Hypothalamus (tissue), 51 donors: ENCODE measurements at places on chromosomes 7 and 10.

- DNase-seq: no peak
Observed at GRCh38 chr10:74637685-74638084, 188.7 kb upstream of the KAT6B start.

- no peak for DNase-seq
Observed at GRCh38 chr10:55746002-55746401, 615.1 kb downstream of the ZWINT start.

DNA sequence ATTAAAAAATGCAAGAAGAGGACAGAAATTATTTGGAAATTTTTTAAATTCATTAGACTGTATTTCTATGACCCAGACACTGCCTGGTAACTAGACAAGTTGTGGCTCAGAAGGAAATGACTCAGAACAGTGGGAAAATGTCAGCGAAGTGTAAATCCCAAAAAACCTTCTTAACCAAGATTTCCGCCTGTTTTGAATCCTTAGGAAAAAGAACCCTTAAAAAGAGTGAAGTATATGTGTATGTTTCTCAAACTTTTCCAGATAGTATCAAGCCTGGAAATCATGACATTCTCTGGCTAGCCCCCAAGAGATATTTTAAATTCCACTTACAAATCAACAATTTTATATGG is 42.7 kb upstream of the PLXNA4 start:
- no peak for DNase-seq

DNA sequence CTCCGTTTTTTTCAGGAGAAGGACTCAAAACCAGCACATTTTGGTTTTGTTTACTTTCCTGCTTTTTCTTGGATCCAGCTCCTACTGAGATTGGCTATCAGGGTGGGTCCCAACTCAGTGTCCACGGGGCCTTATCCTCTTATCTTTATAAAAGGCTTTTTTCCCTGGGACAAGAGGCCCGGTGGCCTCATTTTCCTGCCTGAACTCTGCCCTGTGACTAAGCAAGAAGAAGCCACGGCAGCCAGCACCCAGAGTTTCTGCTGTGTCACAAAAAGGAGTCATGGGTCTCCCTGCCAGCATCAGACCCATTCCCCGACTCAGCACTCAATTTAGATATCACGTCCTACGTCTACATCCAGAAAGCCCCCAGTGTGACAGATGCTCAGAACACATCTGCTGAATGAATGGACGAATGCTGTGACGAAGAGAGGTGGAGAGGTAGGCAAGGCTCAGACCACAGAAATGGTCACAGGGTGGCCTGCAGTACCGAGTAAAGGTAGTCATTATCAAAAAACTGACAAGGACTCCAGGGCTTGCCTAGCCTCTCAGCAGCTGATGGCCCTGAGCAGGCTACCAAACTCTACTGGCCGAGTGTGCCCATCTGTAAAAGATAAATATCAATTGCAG is 16.7 kb downstream of the DLG5 start:
- no peak for DNase-seq

DNA sequence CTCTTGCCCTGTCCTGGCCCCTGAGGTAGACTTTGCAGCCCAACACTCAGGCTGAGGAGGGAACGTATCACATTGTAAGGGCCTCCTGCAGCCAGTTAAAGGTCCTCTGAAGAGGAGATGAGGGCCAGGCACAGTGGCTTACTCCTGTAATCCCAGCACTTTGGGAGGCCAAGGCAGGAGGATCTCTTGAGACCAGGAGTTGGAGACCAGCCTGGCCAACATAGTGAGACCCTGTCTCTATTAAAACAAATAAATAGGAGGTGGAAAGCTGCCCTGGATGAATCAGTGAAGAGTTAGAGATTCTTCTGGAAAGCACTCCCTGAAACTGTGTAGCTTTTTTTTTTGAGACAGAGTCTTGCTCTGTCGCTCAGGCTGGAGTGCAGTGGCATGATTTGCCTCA is 2.3 kb upstream of the C10orf62 start:
- no peak for DNase-seq

DNA sequence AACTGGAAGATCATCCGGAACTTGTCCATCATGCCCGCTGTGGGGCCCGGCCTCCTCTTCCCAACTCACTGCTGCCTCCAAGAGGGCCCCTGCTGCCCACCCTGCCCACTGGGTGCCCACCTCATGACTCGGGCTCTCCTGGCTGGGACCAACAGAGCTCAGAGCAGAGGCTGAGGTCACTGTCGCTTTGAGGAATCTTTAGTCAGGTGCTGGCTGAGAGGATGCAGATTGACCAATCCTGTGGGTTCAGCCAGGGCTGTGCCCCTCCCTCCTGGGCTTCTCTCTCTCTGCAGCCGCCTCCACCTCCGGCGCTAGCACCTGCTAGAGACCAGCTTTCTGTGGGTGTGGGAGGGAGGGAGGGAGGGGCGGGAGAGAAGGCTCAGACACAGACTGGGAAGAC is at the start of gene CALHM1:
TSS of gene CALHM1 (minus strand) at position 181 of the 400 bp plus-strand sequence. CDS start at position 32, 149 bp downstream.
- DNase-seq: no peak

DNA sequence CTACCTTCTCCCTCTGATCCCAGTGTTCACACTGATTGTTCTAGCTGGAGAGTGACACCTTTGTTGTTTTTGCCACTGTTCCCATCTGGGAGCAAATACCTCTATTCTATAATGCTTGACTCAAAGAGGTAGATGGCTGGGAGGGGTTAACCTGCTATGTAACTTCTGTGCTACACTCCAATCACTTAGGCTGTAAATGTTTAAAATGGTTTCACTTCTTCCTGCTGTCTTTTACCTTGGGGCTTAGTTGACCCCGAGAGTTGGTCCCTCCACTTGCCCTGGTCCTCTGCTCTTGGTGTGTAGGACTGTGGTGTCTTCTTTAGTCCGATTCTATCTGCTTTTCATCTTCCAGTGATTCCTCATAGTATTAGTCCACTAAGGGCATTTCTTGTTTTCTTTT is 22.3 kb downstream of the KLHDC10 start:
- no peak for DNase-seq

DNA sequence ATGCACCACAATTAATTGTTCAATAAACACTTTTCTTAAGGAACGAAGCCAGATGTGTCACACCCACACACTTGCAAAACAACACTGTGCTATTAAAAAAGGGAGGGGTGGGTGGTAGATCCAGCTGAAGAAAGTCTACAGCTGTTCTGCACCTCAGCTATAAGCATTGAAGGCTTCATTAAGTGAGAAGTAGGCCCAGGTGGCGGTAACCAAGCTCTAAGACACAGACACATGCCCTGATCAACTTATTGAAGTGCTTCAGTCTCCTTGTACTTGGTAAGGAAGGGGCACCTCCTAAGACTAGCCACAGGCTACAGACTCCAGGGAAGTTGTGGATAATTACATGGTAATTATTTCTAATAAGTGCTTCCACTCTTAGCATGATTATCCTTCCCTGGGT is 4.5 kb upstream of the CPVL start:
- no peak for DNase-seq

GRCh38 chr7:150403376-150404171 is 24.4 kb downstream of the ZNF775 start:
- DNase-seq: no peak

DNA sequence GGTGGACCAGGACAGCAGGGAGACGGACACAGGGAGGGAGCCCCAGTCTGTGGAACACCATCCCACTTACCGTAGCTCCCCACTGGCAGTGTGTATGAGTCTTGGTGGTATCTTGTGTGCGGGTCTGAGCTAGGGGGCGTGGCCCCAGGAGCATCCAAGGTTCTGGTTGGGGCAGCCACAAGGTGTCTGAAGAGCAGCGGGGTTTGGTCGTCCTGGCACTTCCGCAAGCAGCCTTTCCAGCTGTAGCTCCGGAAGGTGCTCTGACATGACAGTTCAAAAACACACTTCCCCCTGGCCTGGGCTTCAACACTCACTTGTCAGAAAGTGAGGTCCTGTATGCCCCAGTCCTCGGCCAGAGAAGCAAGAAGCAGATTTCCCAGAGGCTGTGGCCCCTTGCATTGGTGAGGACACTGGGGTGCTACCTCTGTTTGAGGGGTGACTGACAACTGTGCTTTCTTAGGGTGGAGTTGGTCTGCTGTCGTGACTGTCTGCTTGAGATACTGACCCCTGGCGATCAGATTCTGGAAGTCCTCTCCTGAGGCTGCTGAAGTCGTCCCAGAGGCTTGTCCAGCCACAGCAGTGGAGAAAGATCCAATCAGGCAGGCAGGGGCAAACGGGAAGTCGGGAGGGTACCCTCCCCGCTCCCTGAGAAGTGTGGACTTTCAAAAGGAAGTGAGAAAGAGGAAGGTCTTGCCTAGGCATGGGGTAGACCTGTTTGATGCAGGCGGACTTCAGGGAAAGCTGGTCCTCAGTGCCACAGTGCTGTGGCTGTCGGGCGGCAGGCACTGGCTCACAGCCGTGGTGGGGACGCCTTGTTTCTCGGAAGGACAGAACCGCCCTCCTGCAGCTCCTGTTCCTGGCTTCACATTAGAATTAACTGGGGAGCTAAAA is 51.4 kb upstream of the PFKFB3 start:
- DNase-seq: peak; percentile 71

DNA sequence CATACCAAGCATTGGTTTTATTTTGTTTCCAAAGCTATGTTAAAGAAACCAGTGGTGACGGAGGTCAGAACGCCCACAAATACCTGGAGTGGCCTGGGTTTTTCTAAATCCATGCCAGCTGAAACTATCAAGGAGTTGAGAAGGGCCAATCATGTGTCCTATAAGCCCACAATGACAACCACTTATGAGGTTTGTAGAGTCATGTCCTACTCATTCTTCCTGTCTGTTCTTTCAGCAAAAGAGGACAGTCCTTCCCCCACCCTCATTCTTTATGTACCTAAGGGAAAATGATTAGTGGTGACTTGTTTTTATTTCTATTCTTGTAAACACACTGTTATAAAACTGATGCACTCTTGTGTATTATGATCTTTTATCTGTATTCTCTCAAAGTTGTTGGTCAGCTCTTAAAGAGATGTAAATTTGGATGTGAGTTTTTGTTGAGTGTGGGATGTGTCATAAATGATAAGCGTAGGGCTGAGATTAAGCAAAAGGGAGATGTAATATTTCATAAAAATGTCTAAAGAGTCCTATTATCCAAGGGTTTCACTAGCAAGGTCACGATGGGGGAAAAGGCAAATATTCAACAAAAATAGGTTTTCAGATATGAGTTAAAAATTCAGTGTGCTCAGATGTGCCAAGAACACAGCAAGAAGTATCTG is 294.4 kb downstream of the BICC1 start:
- DNase-seq: no peak

GRCh38 chr7:41114691-41115090 is 588.2 kb downstream of the INHBA start:
- DNase-seq: no peak

GRCh38 chr7:5586279-5586962 is 162.8 kb upstream of the TNRC18 start:
- DNase-seq: no peak

- no peak for DNase-seq
Observed at GRCh38 chr7:87414794-87415188, 60.7 kb downstream of the ABCB4 start.

GRCh38 chr10:6796231-6796630 is 216.2 kb upstream of the PRKCQ start:
- no peak for DNase-seq

GRCh38 chr10:2925631-2926030 is 141.7 kb upstream of the PFKP start:
- DNase-seq: no peak

DNA sequence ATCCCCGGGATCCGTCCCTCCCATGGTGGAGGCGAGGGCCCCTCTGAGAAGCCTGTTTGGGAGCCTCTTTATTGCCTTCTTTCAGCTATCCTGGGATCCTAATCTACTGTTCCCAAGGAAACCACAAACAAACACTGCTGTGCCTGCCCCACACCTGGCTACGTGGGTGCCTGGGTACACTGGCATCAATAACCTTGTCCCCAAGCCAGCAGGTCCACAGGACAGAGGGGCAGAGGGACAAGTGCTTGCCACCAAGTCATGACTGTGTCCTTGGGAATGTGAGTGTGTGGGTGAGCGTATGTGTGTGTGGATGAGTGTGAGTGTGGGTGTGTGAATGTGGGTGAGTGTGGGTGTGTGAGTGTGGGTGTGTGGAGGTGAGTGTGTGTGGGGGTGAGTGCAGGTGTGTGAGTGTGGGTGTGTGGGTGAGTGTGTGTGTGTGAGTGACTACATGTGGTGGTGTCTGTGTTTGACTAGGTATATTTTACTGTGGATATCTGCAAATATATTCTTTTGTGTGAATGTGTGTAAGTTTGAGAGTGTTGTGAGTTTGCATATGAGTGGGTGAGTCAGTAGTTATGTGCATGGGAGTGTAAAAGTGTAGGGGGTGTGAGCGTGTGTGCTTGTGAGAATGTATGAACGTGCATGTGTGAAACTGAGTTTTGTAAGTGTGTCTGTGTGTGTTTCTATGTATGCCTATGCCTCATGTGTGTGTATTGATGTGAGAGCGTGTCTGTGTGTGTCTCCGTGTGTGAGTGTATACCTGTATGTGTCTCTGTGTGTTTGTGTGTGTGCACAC is 96.1 kb downstream of the TNS3 start:
- no peak for DNase-seq

DNA sequence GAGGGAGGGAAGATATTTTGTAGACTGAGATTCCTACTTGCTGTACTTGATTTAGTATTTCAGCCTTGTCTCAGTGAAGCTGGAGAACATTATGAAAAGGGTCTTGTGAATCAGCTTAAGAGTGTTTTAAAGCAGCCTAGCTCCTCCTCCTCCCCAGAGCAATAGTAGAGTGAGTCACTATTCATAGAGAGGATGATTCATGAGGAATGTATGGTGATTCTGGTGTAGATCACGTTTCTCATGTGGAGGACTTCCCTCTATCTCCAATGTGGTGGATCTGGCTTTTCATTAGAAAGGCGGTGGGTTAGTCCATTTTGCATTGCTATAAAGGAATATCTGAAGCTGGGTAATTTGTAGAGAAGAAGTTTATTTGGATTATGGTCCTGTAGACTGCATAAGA is 340.1 kb upstream of the CHRM2 start:
- DNase-seq: no peak

GRCh38 chr10:47340608-47341170 is 7.5 kb upstream of the RBP3 start:
- DNase-seq: no peak

DNA sequence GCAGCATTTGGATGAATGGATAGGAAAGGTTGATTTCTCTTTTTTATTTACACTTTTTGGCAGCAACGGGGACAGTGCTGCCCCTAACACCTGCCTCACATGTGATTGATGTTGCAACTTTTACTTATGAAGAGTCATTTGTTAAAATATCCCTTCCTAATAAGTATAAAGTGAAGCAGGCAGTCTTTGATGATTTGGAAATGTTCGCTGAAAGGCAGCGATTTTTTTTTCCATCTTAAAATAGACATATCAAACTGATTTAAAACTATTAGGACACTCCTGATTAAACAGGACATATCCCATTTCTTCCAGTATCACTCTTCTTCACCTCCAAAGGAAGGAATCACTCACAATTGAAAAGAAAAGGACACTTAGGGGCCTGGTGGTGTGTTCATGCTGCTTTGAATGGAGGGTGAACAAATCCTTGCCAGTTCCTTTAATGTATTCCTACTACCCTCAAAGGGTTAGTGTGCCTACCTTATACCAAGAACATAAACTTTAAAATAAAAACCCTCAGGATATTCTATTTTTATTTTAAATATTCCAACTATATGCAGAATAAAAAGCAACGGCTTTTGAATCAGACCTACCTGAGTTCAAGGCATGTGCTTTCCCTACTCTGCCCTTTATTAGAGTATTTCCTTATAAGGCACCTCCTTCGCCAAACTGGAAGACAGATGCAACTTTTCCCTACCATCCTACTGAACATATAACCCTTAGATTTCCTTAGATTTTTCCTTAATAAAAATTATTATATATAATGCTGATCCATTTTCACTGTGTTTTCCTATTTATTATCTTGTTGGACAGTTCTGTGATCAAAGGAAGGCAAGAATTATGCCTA is 1.1 kb downstream of the ADK start:
- DNase-seq: no peak
